HFFc6 (cell line): ENCODE measurements at places on chromosomes 2 and 18. TPM values are rescaled to one million over a fixed set of nuclear protein-coding genes. Genes with fewer than 3 reads are reported as not detected.

Gene REG1B
- total RNA-seq = not detected in 3 replicates

Gene ALPG
- total RNA-seq = not detected in 2 replicates

Gene CHST9
- not detected in 3 replicates for total RNA-seq

Gene TPO
- not detected in 3 replicates for total RNA-seq

Gene SNRNP200
- 77.0 and 89.3 TPM in 2 replicates for total RNA-seq

Gene ACVR1C
- total RNA-seq = 0.09 TPM in 1 of 3 replicates, not detected in the others

Gene FLACC1
- total RNA-seq = 0.70 to 1.4 TPM (median 1.1 TPM) in 3 replicates

Gene POLR1A
- total RNA-seq = 32.6 to 39.2 TPM (median 34.5 TPM) in 3 replicates

Gene STON1
- total RNA-seq = 1.4 to 4.3 TPM (median 1.9 TPM) in 3 replicates
